ENCODE measurements at places on chromosomes 4 and X. TPM values are rescaled to one million over a fixed set of nuclear protein-coding genes. Genes with fewer than 3 reads are reported as not detected.

The MMRN1 gene
- total RNA-seq = 3,210 TPM

The PHKA1 gene
- total RNA-seq = 10.3 TPM

The GLOD5 gene
- total RNA-seq = not detected

The SPANXN5 gene
- not detected for total RNA-seq

The TRIM60 gene
- not detected for total RNA-seq

The MFAP3L gene
- total RNA-seq = 4.0 TPM

The CTAG2 gene
- not detected for total RNA-seq

The GC gene
- total RNA-seq = not detected

The TEC gene
- total RNA-seq = 1.6 TPM

The SMR3B gene
- total RNA-seq = not detected

The GPR78 gene
- total RNA-seq = not detected

The GRIA2 gene
- total RNA-seq = not detected

The NAA11 gene
- not detected for total RNA-seq

The GAGE12F gene
- not detected for total RNA-seq

The HSFX1 gene
- total RNA-seq = 0.69 TPM

The MAGEB10 gene
- total RNA-seq = not detected
